Stimulated activated CD4-positive, alpha-beta T cell treated with anti-CD3 and anti-CD28 coated beads, Interleukin-12 subunit alpha, Interleukin-12 subunit beta, amount 100 ng/mL, for 48 hours (primary cell): ENCODE measurements at places on chromosomes 7 and 10.

GRCh38 chr10:112605063-112605462 is 158.0 kb downstream of the VTI1A start:
- DNase-seq: no peak

DNA sequence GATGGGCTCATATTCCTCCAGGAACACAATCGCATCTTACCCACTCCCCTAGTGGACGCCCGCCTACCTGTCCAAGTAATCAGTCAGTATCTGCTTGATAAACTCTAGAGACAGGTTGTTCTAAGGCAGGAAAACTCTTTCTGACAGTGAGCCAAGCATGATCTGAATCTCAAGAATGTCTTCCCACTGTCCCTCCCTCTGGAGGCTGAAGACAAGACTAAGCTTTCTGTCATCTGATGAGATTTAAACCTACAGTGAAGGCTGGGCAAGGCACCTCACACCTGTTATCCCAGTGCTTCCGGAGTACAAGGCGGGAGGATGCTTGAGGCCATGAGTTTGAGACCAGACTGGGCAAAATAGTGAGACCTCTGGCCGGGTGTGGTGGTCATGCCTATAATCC is 586.6 kb downstream of the GALNT17 start:
- DNase-seq: no peak

DNA sequence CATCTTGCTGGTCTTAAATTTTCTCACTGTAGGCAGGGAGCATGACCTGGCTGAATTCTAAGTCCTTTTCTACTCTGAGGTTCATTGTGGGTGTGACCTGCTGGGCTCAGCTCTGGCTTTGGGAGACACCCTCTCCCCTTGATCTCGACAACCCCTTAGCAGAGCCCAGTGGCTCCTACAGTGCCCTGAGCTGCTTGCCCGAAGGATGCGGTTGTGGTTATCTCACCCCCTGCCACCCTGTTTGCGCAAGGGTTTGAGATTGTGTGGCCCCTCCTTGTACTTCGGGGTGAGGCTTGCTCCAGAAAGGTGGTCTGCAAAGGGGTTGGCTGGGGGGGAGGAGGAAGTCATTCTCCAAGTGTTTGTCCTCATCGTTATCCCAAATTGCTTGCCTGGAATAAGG is 55.3 kb downstream of the TCF7L2 start:
- DNase-seq: no peak

- no peak for DNase-seq
Measured at GRCh38 chr7:152000191-152000590, 25.3 kb upstream of the GALNT11 start.

GRCh38 chr7:134419875-134420274 is 39.0 kb downstream of the AKR1B1 start:
- no peak for DNase-seq

GRCh38 chr7:40470817-40471216 is 336.0 kb downstream of the SUGCT start:
- DNase-seq: no peak

- no peak for DNase-seq
Measured at GRCh38 chr7:94008537-94008936, 4.4 kb upstream of the BET1 start.

DNA sequence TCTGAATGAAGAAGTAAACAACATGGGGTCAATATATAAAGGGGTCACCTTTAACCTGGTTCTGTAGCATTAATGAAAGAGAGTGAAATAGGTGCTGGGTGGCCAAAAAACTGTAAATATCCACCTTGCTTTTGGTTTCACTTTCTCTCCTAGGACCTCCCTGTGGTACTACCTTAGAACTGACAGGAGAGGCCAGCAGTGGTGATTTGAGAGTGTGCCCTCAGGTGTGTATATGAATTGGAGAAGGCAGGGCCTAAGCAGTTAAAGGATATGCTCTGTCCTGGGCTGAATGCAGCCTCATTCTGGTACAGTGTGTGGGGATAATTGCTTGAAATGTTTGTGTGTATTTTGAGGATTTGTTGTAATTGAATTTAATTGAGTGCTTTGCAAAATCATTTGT is 62.0 kb downstream of the BBS9 start:
- DNase-seq: no peak

- DNase-seq: peak; percentile 98
Measured at GRCh38 chr10:72297281-72297804, 23.6 kb downstream of the DDIT4 start.

DNA sequence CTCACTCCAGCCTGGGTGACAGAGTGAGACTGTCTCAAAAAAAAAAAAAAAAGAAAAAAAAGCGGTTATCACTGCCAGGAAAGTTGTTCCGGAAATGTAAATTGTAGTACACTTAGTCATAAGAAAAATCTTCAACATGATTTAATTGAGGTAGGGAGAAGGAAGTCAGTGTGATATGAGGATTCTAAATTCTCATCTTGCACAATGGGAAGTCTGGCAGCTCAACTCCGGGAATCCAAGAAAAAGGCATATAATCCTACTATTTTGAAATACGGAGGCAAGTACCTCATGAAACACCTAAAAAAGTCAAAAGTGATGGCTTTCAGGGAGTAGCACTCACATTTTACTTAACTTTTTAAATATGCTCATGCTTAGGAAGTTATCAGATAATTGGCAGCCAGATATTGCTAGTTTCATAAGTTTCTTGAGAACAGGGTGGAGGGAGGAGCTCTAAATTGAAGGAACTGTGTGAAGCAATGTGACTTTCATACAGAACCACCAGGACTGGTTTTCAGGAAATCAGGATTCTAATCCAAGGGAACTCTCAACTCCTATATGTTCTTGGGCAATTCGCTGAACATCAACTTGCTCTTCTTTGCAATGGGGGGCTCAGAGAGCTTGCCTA is 2.7 kb upstream of the C7orf25 start:
- no peak for DNase-seq

- DNase-seq: no peak
Measured at GRCh38 chr7:2231992-2232765, 566 bp downstream of the MAD1L1 start.

GRCh38 chr10:71156436-71156835 is 55.9 kb upstream of the UNC5B start:
- no peak for DNase-seq

GRCh38 chr7:118627467-118627866 is 403.0 kb downstream of the ANKRD7 start:
- DNase-seq: no peak

GRCh38 chr10:10886861-10887531 is 130.7 kb upstream of the CELF2 start:
- no peak for DNase-seq

GRCh38 chr7:55413442-55413841 is 48.3 kb downstream of the LANCL2 start:
- no peak for DNase-seq

DNA sequence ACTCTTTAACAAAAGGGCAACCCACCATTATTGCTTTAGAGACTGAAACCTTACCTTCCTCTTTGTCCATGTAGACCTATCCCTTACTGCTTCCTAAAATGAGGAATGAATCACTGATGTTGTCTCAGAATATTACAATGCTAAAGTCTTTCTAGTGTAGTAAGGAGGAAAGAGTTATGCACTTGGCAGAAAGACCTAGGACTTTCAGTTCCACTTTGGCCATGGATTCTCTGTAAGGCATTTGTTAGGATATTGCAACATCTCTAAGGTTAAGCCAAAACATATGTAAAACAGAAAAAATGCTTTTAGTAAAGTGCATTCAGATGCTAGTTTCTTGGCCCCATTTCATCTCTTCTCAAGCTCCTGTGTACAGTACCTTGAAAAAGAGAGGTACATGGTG is 230.9 kb downstream of the PARD3 start:
- DNase-seq: no peak

DNA sequence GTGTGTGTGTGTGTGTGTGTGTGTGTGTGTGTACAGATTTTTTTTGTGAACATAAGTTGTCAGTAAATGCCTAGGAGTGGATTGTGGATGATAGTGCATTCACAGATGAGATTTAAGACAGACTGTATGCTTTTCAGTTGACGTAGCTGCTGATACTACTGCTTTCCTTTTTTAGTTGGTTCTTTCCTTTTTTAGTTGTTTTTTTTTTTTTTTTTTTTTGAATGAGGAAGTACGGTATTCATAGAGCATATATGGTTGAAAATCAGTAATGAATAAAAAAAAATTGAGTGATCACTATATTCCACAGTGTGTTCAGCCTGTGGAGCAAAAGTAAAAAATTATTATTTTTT is 80.5 kb downstream of the RBM33 start:
- no peak for DNase-seq

GRCh38 chr10:114479307-114479706 is 75.0 kb upstream of the AFAP1L2 start:
- no peak for DNase-seq

DNA sequence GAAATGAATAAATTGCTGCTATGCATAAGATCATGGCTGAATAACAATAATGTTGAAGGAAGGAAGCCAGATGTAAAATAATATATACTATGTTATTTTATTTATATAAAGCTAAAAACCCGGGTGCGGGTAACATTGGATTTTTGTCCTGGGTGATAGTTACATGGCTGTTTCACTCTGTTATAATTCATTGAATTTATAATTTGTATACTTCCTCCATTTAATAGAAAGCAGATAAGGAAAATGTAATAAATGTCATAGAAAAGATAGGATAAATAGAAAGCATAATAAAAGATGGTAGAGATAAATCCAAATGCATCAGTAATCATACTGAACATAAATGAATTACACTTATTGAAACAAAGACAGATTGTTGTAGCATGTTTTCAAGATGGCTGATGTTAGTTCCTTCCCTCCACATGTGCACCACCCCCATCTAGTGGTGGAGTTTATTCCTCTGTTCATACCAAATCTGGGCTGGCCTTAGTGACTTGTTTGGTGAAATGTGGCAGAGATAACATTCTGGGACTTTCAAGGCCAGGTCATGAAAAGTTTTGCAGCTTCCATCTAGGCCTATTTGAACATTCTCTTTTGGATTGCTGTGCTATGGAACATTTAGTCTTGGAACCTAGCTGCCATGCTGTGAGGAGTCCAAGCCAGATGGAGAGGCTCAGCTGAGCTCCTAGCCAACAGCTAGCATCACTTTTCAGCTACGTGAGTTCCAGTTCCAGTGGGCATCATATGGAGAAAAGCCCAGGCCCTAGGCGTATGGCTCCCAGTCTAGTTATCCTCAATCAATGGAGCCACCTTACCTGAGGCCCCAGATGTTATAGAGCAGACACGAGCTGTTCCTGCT is 46.9 kb downstream of the AHCYL2 start:
- peak; percentile 34 for DNase-seq

- DNase-seq: no peak
Measured at GRCh38 chr7:24668927-24669635, 88.2 kb downstream of the GSDME start.

DNA sequence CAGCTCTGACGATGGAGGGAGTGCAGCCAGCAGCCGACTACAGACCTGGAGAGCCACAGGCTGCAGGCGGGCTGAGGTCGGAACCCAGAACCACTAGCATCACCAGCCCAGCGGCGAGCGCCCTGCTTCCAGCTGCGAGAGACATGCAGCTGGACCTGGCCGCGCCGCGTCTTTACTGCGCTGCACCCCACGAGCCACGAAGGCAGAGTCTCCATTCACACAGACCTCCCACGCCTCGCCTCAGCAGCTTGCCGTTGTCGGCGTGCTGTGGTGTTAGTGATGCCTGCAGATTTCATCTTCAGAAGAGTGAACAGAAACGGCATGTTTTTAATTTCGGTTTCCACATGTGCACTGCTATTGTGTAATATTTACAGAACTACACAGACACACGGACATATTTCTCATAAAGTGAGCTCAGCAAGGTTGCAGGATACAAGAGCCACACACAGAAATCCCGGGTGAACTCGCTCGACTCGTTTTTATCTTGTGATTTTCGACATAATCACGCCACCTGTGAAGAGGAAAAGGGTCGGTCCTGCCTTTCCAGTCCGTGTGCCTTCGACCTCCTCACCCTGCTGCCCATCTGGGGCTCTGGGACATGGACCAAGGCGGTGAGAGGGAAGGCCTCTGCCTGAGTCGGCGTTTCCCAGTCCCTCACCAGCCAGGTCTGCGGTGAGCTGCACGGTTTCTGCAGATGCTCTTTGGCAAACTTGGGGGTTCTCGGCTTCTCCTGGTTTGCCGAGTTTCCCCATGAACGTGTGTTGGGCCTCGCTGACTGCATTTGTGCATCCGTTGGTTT is 252.2 kb downstream of the ELFN1 start:
- peak; percentile 41 for DNase-seq

DNA sequence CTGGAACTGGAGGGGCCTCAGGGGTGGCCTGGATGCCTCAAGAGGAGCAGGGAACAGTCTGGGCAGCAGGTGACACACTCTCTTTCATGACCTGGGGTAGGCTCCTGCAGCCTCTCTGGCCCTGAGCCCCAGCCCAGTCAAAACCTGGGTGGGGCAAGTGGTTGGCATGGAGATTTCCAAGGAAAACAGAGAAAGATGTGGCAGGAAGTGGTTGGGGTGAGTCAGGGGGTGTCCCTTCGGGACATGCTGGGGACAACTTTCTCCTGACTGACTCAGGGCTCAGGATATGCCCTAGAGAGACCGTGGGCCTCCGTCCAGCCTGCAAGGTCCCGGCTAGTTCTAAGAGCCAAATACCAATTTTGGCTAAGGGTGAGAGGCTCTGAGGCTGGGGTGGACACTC is 2.9 kb downstream of the AQP1 start:
- no peak for DNase-seq

DNA sequence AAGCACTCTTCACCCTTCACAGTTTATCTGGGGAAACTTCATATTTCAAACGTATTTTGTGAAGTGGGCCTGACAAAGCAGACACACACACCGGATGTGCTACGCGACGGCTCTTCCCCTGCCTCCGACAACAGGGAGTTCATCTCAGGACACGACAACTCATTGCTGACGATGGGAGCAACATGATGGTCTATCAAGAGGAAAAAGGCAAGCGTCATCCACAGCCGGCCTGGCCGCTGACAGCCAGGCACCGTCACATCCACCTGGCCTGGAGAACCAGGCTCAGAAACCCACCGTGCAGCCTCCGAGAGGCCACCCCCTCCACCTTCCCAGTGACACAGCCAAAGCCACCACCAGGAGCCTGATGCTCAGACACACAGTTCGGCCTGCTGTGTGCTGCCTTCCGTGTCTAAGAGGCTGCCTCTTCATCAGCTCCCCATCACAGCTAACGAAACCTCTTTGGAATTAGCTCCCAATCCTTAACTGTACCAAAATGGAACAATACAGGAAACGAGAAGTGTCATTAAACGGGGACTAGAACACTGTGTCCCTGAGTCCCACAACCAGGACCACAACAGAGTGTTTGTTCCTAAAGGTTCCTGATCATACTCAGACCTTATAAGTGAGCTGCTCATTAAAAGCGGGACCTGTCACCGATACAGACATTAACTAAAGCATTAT is 76.7 kb downstream of the SFMBT2 start:
- no peak for DNase-seq

- DNase-seq: no peak
Measured at GRCh38 chr7:100516135-100516812, 22.7 kb upstream of the AGFG2 start.
